ENCODE measurements at places on chromosomes 2 and 18. TPM values are rescaled to one million over a fixed set of nuclear protein-coding genes. Genes with fewer than 3 reads are reported as not detected.

GRCh38 chr18:59646963-59647307, 50.3 kb downstream of the CCBE1 start:
- DNase-seq, result no peak

- no peak for DNase-seq
These were observed 97.8 kb upstream of the SP3 start for GRCh38 chr2:174062934-174063333.

DNA sequence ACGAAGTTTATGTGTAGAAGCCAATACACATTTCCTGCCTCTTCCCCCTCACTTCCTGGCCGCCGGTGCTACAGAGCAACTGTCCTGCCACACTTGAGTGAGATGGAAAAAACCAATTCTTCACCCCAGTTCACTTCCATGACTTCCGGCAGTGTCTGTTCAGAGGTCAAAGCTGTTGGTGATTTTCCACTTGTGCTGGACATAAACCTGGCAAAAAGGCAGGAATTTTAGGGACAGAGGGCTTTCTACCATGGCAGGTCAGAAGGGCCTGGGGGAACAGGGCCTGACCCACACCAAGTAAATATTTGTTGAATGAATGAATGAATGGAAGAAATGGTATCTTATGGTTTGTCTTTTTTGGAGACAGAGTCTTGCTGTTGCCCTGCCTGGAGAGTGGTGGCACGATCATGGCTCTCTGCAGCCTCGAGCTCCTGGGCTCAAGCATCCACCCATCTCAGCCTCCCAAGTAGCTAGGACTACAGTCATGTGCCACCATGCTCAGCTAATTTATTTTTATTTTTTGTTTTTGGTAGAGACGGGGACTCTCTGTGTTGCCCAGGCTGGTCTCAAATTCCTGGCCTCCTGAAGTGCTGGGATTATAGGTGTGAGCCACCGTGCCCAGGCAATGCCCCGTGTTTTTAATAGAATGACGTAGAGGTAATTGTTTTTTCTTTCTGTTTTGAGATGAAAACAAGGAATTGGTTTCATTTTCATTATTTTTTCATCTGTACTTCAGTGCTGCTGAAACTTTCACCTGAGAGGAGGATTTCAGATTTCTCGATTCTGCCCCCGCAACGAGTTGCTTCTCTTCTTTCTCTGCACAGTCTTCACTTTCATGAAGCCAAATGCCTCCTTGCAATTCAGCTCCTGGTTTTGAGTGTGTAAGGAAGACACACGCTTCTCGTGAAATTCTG, 48.0 kb upstream of the LPIN2 start:
- DNase-seq, result no peak

GRCh38 chr2:26484579-26484978, 6.7 kb upstream of the OTOF start:
- peak; percentile 1 for DNase-seq

Gene FKBP1B
- total RNA-seq, result 3.1 TPM

All from Right ventricle myocardium inferior (tissue), 1 donor.